MG63 (cell line): ENCODE measurements at places on chromosomes 7 and 10. TPM values are rescaled to one million over a fixed set of nuclear protein-coding genes. Genes with fewer than 3 reads are reported as not detected.

DNA sequence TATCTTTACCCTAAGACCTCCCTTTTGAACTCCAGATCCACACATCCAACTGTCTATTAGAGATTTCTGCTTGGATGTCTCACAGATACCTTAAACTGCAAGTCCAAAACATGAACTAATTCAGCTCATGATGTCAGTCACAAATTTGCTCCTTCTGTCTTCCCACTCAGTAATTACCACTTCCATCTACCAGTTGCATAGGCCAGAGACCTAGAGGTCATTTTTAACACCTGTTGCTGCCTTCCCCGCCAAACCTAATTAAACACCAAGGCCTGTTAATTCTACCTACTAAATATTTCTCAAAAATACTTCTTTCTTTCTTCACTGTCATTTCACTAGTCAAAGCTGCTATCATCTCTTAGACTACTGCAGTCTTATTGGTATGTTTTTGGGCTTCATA, 8.2 kb downstream of the SLK start:
- DNase-seq = no peak

HOXA2 gene
- 0.35 TPM in 1 of 2 replicates, not detected in the other for total RNA-seq

GPR141 gene
- not detected in 2 replicates for total RNA-seq

GRCh38 chr10:23173214-23174073, 18.7 kb upstream of the PTF1A start:
- no peak for DNase-seq

CYP2C19 gene
- total RNA-seq = not detected in 2 replicates

GRCh38 chr7:132406039-132406438, 170.2 kb downstream of the PLXNA4 start:
- DNase-seq = no peak

SUN3 gene
- not detected in 2 replicates for total RNA-seq

DNA sequence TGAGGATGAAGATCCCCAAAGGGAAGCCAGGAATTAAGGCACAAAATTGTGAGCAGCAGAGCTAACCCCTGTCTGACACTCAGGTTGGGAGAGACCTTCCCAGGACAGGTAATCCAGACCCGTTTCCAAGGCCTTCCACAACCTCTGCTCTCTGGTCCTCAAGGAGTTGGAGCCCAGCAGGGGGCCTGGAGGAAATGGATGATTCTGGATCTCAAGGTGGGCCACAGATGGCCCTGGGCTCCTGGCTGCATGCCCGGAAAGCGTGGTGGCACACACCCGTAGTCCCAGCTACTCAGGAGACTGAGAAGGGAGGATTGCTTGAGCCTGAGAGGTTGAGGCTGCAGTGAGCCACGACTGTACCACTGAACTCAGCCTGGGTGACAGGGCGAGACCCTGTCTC, 42.3 kb downstream of the DPYSL4 start:
- no peak for DNase-seq

DNA sequence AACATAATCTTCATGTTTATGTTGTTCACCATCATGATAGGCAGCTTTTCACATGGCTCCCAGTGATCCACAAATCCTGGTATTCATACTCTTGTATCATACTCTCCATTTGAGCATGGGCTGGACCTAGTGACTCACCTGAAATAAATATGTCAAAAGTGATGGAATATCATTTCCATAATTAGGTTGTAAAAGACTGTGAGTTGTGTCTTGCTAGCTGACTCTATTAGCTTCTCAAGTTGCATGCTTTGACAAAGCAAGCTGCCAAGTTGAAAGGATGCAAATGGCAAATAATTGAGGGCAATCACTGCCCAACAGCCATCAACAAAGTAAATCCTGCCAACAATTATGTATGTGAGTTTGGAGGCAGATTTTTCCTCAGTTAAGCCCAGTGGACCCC, 300.4 kb downstream of the AHR start:
- no peak for DNase-seq

DNA sequence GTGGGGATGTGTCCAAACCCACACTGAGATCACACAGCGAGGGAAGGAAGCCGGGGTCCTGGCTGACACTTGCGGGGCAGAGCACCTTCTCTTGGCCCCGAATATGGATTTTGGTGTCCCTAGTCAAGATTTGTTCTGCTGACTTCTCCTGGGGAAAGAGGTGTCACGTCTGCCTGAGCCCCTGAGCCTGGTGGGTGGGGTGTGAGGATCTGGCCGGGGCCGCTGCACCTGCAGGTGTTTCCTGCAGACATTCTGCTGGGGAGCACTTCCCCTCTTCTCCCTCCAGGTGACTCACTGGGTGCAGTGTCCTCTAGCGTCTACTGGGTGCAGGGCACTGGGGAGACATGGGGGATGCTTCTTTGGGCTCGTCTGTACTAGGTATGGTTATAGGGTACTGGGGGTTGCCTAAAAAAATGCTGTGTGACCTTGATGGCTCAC, 99.2 kb downstream of the GRK5 start:
- no peak for DNase-seq

- DNase-seq = no peak
These were observed 10.7 kb upstream of the PCBD1 start for GRCh38 chr10:70899096-70899495.

SPACDR gene
- total RNA-seq = 0.56 TPM in 1 of 2 replicates, not detected in the other

GRCh38 chr10:115417585-115418265, 324.6 kb downstream of the ATRNL1 start:
- DNase-seq = peak; percentile 21

PON1 gene
- total RNA-seq = not detected in 2 replicates

DNA sequence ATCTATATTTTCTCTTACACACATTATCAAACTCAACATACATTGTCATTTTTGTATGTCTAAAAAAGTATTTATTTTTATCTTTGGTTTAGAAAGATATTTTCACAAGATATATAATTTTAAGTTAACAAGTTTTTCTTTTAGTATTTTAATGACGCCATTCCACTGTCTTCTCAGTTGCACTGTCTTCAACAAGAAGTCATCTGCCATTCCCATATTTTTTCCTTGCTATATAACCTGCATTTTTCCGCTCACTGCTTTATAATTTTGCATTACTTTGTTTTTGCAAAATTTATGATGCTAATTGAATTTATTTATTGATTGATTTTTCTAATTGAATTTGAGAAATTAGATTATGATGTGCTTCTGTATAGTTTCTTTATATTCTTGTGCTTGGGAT, 357.8 kb upstream of the RNF32 start:
- no peak for DNase-seq

DNA sequence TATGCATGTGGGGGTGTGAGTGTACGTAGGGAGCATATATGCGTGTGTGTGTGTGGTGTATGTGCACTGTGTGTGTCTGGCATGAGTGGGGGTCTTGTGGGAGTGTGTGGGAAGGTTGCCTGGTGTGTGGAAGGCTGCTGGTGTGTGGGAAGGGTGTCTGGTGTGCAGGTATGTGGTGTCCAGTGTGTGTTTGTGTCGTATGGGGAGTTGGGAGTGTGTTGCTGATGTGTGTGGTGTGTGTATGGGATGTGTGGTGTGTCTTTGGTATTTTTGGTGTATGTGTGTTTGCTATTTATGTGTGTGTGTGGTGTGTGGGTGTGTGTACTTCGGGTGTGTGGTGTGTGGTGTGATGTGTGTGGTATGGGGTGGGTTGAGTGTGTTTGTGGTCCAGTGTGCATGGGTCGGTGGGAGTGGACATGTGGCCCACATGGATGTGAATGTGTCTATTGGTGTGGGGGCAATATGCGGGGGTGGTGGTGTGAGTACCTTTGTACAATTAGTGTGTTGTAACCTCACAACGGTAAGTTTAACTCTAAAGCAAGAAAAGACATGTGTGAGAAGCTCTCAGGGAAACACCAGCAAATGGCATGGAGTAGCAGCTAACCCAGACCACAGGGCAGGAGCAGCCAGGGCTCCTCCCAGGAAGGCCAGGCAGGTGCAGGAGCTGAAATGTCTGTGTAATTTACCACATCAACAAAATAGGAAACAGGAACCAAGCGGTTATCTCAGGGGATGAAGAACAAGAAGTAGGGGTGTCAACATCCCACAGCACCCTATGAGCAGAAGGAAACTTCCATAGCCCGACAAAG, 11.9 kb downstream of the ANTXRL start:
- DNase-seq = no peak

ZNF518A gene
- 1.4 and 2.0 TPM in 2 replicates for total RNA-seq

AGR2 gene
- not detected in 2 replicates for total RNA-seq

FAM180A gene
- total RNA-seq = 3.8 and 6.8 TPM in 2 replicates

DNA sequence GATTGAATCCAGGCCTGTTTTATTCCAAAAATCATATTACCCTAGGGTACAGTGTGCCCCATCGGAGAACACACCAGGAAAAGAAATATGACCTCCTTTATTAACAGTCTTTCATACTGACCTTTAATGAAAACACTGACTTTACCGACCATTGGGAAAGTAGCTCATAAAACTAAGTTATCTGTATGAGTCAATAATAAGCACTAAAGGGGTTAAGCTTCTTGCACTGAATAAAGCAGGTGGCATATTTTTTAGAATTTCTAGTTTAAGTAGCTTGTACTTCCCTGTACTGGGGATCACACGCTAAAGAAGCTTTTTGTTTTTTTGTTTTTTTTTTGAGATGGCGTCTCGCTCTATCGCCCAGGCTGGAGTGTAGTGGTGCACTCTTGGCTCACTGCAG, 199.8 kb downstream of the FAM107B start:
- no peak for DNase-seq

- no peak for DNase-seq
These were observed 121.9 kb downstream of the INPP5A start for GRCh38 chr10:132659206-132660091.

DNAH11 gene
- total RNA-seq = not detected in 2 replicates

- DNase-seq = no peak
These were observed 77.1 kb downstream of the GRID1 start for GRCh38 chr10:86289577-86289868.

- DNase-seq = no peak
These were observed 27.9 kb downstream of the LUC7L2 start for GRCh38 chr7:139387594-139387993.

ZNF746 gene
- 12.9 and 14.4 TPM in 2 replicates for total RNA-seq

TYSND1 gene
- 19.4 and 29.9 TPM in 2 replicates for total RNA-seq
